Stimulated activated CD4-positive, alpha-beta T cell treated with anti-CD3 and anti-CD28 coated beads, Interleukin-1b, Interleukin-23, amount 100 ng/mL, for 24 hours (primary cell): ENCODE measurements at places on chromosomes 3 and 15.
A peak's percentile ranks its signal among the peaks of the same experiment; 100 is the strongest.

GRCh38 chr3:50194128-50194902 is 2.9 kb downstream of the GNAT1 start:
- DNase-seq, result peak; percentile 47

- DNase-seq, result no peak
Observed at GRCh38 chr3:62475306-62475705, 102.0 kb upstream of the FEZF2 start.

DNA sequence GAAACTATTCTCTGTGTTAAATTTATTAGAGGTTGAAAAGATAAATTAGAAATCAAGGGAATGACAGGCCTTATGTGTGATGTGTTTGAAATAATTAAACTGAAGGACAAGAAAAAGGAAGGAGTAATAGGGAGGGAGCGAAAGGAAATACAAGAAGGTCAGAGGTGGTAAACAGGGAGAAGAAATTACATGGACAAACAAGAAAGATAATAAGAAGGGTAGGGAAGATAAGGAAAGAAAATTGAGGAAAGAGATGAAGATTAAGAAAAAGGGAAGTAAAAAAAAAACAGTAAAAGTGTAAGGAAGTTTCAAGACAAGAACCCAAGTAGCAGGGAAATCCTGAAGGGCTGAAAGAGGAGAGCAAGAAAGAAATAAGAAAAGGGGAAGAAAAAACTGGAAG is 26.2 kb upstream of the ANXA2 start:
- no peak for DNase-seq

DNA sequence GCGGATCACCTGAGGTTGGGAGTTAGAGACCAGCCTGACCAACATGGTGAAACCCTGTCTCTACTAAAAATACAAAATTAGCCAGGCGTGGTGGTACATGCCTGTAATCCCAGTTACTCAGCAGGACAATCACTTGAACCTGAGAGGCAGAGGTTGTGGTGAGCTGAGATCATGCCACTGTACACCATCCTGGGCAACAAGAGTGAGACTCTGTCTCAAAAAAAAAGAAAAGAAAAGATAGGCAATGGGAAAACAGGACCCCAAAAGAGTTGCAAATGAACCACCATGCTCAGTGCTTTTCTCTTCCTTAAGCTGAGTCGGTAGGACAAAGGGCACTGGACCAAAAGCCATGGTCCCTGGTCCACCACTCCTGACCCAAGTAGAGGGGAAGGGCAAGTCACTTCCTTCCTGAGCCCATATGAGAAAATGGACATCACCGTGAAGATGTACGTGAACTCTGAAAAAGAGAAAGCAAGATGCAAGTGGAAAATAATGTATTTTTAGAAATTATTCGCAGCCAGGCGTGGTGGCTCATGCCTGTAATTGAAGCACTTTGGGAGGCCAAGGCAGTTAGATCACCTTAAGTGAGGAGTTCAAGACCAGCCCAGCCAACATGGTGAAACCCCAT is 2.6 kb downstream of the ITGB5 start:
- no peak for DNase-seq
